ENCODE measurements at places on chromosomes 1 and 21. TPM values are rescaled to one million over a fixed set of nuclear protein-coding genes. Genes with fewer than 3 reads are reported as not detected.
A peak's percentile ranks its signal among the peaks of the same experiment; 100 is the strongest.

The F13B gene
- total RNA-seq, result not detected

DNA sequence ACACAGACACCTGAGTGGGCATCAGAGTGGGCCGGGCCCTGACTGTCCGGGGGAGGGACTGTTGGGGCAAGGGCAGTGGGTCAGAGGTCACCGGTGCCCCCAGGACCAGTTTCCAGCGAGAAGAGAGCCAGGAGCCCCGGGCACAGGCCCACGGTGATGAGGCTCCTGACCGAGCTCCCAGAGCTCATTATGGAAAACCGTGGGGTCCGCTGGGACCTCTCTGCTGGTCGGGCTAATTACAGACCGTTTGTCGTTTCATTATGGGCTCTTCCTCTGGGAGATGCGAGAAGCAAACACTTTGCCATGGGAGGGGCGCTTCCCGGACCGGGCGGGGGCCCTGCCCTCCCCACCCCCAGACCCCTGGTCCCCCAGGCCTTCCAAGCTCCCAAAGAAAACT lies 12.0 kb upstream of the TTLL10 start:
- DNase-seq, result no peak

DNA sequence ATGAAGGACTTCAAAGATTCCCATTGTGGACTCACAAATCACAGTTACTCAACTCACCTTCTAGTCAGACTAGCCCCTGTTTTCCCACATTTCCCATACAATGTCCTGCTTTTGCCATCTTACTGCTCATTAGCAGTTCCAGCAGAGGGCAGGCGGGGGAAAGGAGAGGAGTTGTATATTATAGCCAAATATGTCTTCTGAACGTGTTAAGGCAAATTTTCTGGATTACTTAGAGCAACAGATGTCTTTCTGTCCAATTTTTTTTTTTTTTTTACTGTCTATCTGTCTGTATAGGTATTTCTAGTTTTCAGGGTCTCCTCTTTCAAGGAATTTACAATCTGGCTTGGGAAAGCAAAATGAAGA lies 29.9 kb upstream of the DDAH1 start:
- DNase-seq, result peak; percentile 79

DNA sequence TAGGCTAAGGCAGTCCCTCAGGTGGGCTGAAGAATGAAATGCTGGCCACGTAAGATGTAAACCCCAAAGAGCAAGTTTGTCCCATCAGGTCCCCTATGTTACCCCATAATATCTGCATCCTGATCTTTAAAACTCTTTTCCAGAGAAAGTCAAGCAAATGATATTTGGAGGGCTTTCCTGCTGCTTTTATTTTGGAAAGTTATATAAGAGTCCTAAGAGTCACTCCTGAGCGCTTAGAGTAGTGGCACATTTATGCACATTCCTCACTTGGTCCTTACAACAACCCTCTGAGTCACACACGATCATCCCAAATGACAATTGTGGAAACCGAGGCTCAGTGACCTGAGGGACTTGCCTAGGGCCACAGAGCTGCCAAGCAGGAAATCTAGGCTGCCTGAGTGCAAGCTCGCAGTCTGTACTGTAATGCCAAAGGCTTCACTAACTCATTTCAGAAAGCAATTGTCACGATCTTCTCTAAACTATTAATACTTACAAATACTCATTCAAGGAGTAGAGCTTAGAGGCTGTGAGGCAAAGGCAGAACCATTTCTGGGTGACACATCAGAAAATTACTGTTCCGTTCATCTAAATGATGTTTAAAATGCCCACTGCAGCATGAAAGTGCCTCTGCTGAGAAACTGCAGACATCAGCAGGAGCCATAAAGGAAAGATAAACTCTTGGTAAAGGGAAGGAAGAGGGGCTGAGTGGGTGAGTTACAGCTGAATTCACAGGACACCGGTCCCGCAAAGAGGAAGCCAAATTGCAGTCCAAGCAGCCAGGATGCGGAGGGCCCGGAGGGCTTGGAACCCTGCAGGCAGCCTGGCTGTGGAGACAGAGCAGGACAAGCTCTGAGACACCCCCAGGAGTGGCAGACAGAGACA lies 30.8 kb downstream of the CAPZB start:
- no peak for DNase-seq

GRCh38 chr1:27658951-27659496 lies 13.0 kb downstream of the IFI6 start:
- DNase-seq, result peak; percentile 91

- DNase-seq, result peak; percentile 94
These were observed 9.0 kb upstream of the RPTN start for GRCh38 chr1:152167835-152168534.

- no peak for DNase-seq
These were observed 767.7 kb upstream of the ADGRL2 start for GRCh38 chr1:81032973-81033425.

Data from LHCN-M2 (cell line).